ENCODE measurements at places on chromosomes 7 and 10. TPM values are rescaled to one million over a fixed set of nuclear protein-coding genes. Genes with fewer than 3 reads are reported as not detected.

WBP1L gene
- total RNA-seq = 19.7 TPM

TMEM176B gene
- total RNA-seq = 2.3 TPM

CACNA2D1 gene
- total RNA-seq = 3.2 TPM

RSU1 gene
- 40.6 TPM for total RNA-seq

TRIM73 gene
- 16.7 TPM for total RNA-seq

RADIL gene
- total RNA-seq = 0.35 TPM

CYP2C9 gene
- not detected for total RNA-seq

FOXP2 gene
- 4.3 TPM for total RNA-seq

C10orf67 gene
- total RNA-seq = 1.3 TPM

CLRN3 gene
- total RNA-seq = not detected

NODAL gene
- not detected for total RNA-seq

AHR gene
- 61.3 TPM for total RNA-seq

SEMA4G gene
- 0.83 TPM for total RNA-seq

DNA sequence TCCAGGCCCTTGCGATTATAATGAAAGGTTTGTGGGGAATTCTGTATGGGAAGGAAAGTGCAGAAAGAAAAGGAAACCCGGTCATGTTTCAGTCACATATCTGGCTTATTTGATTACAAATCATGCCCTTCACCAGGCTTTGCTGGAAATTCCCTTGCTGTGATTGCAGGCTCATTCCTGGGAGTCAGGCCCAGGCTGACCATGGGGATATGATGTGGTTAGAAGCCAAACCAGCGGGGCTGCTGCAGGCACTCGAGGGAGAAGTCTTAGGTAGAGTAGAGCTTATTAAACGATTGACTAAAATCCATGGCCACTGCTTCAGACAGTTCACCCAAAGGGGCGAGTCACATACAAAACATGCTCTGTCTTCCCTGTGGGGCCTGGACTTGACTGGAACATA, 16.2 kb downstream of the PKD1L1 start:
- H3K36me3 ChIP-seq = no peaks in the 10 kb centered on the region
- H3K27me3 ChIP-seq = no peaks in the 10 kb centered on the region
- DNase-seq = no peak
- H3K4me1 ChIP-seq = no peaks in the 10 kb centered on the region
- H3K27ac ChIP-seq = no peak overlapping the region
- H3K4me3 ChIP-seq = no peak overlapping the region

DNA sequence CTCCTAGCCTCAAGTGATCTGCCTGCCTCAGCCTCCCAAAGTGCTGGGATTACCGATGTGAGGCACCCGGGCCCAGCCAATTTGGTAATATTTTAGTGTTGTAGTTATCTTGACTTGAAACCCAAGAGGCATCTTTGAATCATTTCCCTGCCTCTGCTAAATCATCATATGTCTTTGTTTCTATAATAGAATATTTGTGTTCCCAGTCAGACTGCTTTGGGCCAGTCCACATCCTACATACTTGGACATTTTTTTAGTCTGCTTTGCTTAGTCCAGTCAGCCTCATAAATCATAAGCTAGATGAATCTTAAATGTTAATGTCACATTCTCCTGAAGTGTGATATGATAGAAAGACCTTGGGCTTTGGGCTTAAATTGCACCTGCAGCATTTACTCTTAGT, 5.9 kb downstream of the STAM start:
- no peak overlapping the region for H3K27ac ChIP-seq
- peaks cover 27% of the 10 kb centered on the region for H3K4me1 ChIP-seq
- no peak for DNase-seq
- no peaks in the 10 kb centered on the region for H3K27me3 ChIP-seq

- no peak for DNase-seq
- H3K36me3 ChIP-seq = no peaks in the 10 kb centered on the region
- no peaks in the 10 kb centered on the region for H3K27me3 ChIP-seq
Observed at GRCh38 chr7:55006499-55006898, 12.3 kb upstream of the EGFR start.

DNA sequence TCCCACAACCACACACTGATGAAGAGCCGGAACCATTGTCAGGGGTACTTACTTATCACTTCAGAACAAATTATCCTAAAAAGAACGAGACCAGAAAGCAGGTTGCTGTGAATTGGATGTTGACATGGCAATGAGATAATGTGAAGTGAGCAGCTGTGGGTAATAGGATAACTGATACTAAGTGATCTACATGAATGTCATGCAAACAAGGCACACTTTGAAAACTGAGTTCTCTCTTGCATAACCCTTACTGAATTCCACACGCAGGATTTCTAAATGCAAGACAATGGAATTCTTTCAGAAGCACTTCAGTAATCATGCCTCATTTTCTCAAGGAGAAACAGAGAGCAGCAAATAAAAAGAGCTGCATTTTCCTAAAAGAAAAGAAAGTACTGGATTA, 242.5 kb upstream of the TMEM229A start:
- H3K27me3 ChIP-seq = no peaks in the 10 kb centered on the region
- H3K4me1 ChIP-seq = no peaks in the 10 kb centered on the region
- no peaks in the 10 kb centered on the region for H3K36me3 ChIP-seq
- no peak overlapping the region for H3K27ac ChIP-seq

DNA sequence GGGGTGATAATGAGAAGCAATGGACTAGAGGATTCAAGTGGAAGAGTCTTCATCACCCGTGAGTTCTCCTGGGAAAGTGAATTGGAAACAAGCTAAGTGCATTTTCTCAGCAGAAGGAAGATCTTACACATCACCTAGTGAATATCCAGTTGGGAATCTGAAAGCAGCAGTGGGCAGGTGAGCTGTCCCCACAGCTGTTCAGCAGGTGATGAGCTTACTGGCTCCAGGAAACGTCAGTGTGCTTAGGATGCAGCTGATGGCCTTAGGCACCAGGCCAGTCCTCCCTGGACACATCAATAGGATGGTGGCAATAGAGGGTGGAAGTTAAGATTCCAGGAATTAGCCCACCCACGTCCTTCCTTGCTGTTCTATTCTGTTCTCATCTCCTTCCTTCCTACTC, 66.7 kb downstream of the NOD1 start:
- H3K36me3 ChIP-seq = no peaks in the 10 kb centered on the region
- H3K27me3 ChIP-seq = no peaks in the 10 kb centered on the region
- no peak overlapping the region for H3K27ac ChIP-seq
- no peaks in the 10 kb centered on the region for H3K4me1 ChIP-seq
- no peak overlapping the region for H3K4me3 ChIP-seq

DNA sequence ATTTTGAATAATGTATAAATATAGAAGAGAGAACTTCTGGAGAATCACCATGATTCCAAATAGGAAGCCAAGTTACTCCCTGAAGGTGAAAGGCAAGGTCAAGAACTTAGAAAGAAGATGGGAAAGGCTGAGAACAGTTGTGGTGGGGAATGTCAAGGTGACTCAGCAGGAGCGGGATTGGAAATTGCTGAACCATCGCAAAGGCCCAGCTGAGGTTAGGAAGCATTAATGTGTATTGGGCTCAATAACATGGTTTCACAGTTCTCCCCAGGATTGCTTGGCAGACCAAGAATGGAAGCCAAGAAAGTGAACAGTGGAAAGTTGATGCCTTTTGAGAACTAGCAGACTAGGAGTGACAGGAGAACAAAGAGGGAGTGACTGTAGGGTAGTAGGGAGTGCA, 133.3 kb downstream of the VTI1A start:
- H3K36me3 ChIP-seq = no peaks in the 10 kb centered on the region
- no peak overlapping the region for H3K27ac ChIP-seq
- no peak for DNase-seq
- H3K27me3 ChIP-seq = no peaks in the 10 kb centered on the region
- no peak overlapping the region for H3K4me3 ChIP-seq

DNA sequence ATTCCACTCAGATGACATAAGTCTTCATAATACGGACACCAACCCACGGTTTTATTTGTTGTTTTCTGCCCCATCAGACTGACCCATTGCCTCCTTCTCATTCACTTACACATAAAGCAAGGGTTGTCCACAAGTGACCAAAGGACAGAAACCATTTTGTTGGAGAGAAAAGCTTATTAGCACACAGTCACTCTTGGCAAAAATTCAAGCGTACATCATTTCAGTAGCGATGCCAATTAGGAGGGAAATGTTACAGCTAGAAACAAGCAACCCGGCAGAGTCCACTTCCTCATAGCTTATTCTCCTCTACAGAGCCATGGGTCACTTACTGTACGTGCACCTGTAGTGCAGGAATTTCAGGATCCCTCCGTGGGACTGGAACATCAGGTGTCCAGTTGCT, 23.0 kb downstream of the ABLIM1 start:
- H3K36me3 ChIP-seq = no peaks in the 10 kb centered on the region
- H3K27me3 ChIP-seq = no peaks in the 10 kb centered on the region
- DNase-seq = peak; percentile 47
- H3K4me1 ChIP-seq = peaks cover 68% of the 10 kb centered on the region

GRCh38 chr7:50359258-50359994, 54.9 kb downstream of the IKZF1 start:
- H3K27me3 ChIP-seq = peaks cover 94% of the 10 kb centered on the region
- no peak for DNase-seq
- H3K36me3 ChIP-seq = no peaks in the 10 kb centered on the region
- no peaks in the 10 kb centered on the region for H3K4me1 ChIP-seq
- no peak overlapping the region for H3K4me3 ChIP-seq

- H3K4me3 ChIP-seq = no peak overlapping the region
- no peaks in the 10 kb centered on the region for H3K4me1 ChIP-seq
Observed at GRCh38 chr10:102831322-102832071, 5.7 kb downstream of the CYP17A1 start.

DNA sequence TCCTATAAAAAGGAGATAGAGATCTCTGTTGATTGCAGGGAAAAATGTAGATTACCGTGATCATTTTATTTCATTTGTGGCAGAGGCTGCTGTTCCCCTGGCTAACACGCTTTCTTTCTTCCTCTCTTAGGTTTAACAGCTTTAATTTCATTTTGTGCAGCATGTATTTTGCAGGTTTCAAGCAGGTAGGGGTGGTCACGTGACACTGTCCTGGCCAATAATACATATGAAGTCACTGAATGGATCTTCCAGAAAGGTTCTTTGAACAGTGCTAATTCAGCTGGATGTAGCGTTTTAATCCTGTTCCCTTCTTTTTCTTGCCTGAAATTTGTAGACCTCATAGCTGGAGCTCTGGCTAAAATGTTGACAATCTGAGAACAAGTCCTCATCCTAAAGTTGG, 3.6 kb upstream of the EPHB6 start:
- H3K27ac ChIP-seq = no peak overlapping the region
- no peaks in the 10 kb centered on the region for H3K27me3 ChIP-seq
- no peaks in the 10 kb centered on the region for H3K36me3 ChIP-seq
- H3K4me1 ChIP-seq = peaks cover 26% of the 10 kb centered on the region
- DNase-seq = no peak

GRCh38 chr7:48118041-48118440, 29.0 kb downstream of the UPP1 start:
- no peak overlapping the region for H3K4me3 ChIP-seq
- H3K4me1 ChIP-seq = 0 out of 2 replicates have a peak, but pooled peaks cover 7% of the 10 kb centered on the region
- H3K27me3 ChIP-seq = no peaks in the 10 kb centered on the region
- no peak for DNase-seq
- no peak overlapping the region for H3K27ac ChIP-seq

GRCh38 chr7:69283421-69283820, 314.9 kb upstream of the AUTS2 start:
- no peak for DNase-seq
- no peaks in the 10 kb centered on the region for H3K27me3 ChIP-seq

DNA sequence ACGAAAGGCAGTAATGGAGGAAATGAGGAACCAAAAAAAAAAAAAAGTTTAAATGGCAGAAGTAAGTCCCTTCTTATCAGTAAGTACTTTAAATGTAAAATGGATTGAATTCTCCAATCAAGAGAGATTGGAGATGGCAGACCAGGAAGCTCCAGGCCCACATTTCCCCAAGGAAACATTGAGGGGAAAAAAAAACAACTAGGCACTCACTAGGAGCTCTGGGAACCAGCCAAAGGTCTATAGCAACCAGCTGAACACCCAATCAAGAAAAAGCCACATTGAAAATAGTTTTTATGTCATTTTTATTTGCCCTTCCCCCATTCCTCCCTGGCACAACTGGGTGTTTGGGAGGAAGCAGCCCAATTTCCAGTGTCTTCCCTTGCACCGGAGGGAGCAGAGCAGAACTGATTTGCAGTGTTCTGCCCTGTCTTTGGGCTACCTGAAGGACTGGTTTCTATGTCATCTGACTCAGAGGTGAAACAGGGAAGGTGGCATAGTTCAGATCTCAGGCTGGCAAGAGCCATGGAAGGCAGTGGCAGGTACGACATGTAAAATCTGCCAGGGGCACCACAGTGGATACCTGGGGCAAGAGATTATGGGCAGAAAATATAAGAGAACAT, 121.9 kb downstream of the SMURF1 start:
- H3K4me3 ChIP-seq = no peak overlapping the region
- DNase-seq = peak; percentile 28
- peaks cover 22% of the 10 kb centered on the region for H3K36me3 ChIP-seq

DNA sequence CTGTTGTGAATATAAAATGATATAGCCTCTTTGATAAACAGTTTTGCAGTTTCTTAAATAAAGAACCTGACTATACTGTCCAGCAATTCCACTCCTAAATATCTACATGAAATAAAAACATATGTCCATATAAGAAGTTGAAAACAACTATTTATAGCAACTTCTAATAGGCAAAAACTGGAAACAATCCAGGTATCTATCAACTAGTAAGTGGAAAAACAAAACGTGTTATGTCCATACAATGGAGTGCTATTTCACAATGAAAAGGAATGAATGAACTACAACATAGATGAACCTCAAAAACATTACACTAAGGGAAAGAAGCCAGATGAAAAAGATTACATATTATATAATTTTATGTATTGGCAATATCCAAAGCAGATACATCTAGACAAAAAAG, 268.9 kb downstream of the CSTF2T start:
- H3K27me3 ChIP-seq = no peaks in the 10 kb centered on the region
- H3K4me1 ChIP-seq = no peaks in the 10 kb centered on the region
- no peak for DNase-seq
- no peak overlapping the region for H3K4me3 ChIP-seq

GRCh38 chr7:127809261-127809702, 157.3 kb downstream of the SND1 start:
- H3K4me1 ChIP-seq = no peaks in the 10 kb centered on the region
- H3K27me3 ChIP-seq = no peaks in the 10 kb centered on the region
- DNase-seq = peak; percentile 11
- no peak overlapping the region for H3K27ac ChIP-seq
- H3K36me3 ChIP-seq = peaks cover 9% of the 10 kb centered on the region
- no peak overlapping the region for H3K4me3 ChIP-seq

- peak overlapping the region; percentile 100 for H3K27ac ChIP-seq
- no peaks in the 10 kb centered on the region for H3K27me3 ChIP-seq
- DNase-seq = peak; percentile 94
- H3K36me3 ChIP-seq = no peaks in the 10 kb centered on the region
Observed at GRCh38 chr10:110398419-110399105, 93.8 kb upstream of the SMNDC1 start.

DNA sequence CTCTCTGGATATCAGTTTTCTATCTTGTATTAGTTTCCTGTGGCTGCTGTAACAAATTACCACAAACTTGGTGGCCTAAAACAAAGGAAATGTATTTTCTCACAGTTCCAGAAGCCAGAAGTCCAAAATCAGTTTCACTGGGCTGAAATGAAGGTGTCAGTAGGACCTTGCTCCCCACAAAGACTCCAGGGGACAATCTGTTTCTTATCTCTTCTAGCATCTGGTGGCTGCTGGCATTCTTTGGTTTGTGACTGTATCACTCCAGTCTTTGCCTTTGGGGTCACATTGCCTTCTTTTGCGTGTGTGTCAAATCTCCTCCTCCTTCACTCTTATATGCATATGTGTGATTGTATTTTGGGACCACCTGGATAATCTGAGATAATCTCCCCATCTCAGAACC, 153.0 kb upstream of the PRPS1L1 start:
- H3K4me1 ChIP-seq = peaks cover 43% of the 10 kb centered on the region
- DNase-seq = no peak
- H3K4me3 ChIP-seq = no peak overlapping the region
- H3K27me3 ChIP-seq = no peaks in the 10 kb centered on the region
- no peaks in the 10 kb centered on the region for H3K36me3 ChIP-seq
- H3K27ac ChIP-seq = no peak overlapping the region

- no peak overlapping the region for H3K27ac ChIP-seq
- peak; percentile 59 for DNase-seq
- H3K4me3 ChIP-seq = no peak overlapping the region
- no peaks in the 10 kb centered on the region for H3K36me3 ChIP-seq
Observed at GRCh38 chr7:291373-292092, 1.6 kb downstream of the FOXL3 start.
